IPS-NIHi11 (cell line): ENCODE measurements at places on chromosomes 4 and X.
A peak's percentile ranks its signal among the peaks of the same experiment; 100 is the strongest.

DNA sequence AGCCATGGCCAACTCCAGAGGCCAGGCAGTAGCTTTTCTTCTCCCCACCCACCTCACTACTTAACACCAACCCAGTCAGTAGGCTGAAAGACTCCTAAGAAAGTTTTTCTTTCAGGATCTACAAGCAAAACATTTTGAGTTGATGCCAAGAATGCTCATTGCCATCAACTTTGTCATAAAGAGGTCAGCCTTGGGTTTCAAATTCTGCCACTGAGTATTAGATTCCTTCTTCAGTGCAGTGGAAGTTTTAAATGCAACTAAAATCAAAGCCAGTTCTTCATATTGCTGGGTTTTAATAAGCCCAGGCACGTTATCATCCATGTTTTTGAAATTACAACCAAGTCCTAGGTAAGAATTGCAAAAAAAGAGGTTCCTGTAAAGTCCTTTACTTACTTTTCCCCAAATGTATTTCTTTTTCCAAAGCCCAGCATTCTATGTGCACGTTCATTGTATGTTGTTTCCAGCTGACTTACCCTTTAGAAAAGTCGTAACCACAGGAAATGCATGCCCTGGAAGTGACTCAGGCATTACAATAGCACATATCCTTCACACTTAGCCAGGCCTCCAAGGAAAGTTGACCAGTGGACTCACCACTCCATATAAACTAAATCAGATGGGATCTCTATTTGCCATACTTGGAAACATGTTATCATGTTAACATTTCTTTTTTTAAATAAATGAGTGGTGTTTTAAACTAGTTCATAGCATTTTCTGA, 229.9 kb downstream of the SOX3 start:
- peak; percentile 28 for DNase-seq

- no peak for DNase-seq
Observed at GRCh38 chr4:52799813-52800212, 48.6 kb upstream of the ERVMER34-1 start.

GRCh38 chr4:113270520-113271319, 221.3 kb downstream of the ANK2 start:
- DNase-seq, result no peak

GRCh38 chr4:112473985-112474384, 42.0 kb downstream of the NEUROG2 start:
- DNase-seq, result no peak

DNA sequence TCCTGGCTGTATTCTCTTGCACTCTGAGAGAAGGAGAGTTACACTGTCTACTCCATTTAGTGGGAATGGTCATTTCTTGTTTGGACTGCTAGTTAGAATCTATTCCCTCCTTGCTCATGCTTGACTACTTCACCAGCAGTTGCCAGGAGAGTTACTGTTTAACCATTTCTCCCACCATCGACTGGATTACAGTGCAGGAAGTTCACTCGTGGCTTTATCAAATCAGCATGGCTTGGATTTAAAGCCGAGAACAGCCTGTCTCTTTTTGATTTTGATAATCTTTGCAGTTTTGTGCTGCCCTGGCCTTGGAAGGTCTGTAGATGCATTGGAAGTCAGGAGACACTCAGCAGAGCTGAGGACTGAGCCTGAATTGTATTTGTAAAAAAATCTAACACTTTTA, 3.2 kb downstream of the GBA3 start:
- DNase-seq, result no peak

GRCh38 chr4:138614398-138615142, 372.4 kb upstream of the SLC7A11 start:
- no peak for DNase-seq

GRCh38 chrX:130975947-130976346, 72.9 kb upstream of the ENOX2 start:
- DNase-seq, result peak; percentile 18

GRCh38 chr4:112819729-112820128, 182.8 kb downstream of the LARP7 start:
- DNase-seq, result no peak

- no peak for DNase-seq
Observed at GRCh38 chrX:110045421-110045820, 42.5 kb downstream of the TMEM164 start.

- no peak for DNase-seq
Observed at GRCh38 chr4:165476214-165477098, 97.6 kb downstream of the CPE start.

DNA sequence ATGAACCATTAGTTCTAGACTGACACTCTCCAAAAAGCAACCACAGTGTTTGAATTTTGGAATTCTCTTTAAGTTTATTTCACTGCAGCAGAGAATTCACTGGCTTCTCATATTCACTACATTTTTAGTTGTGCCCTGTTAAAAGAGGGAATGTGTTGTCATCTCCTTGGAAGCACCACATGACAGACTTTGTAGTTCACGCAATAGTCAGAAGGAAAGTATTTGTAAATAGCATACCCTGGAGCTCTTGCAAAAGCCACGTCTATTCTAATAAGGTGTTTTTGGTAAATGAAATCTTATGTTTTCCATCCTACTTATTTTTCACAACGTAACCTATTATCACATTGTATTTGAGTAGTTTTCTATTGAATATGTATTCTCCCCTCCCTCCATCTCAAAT, 25.8 kb downstream of the DOCK11 start:
- no peak for DNase-seq

- DNase-seq, result no peak
Observed at GRCh38 chrX:80120335-80120734, 105.8 kb downstream of the TBX22 start.

DNA sequence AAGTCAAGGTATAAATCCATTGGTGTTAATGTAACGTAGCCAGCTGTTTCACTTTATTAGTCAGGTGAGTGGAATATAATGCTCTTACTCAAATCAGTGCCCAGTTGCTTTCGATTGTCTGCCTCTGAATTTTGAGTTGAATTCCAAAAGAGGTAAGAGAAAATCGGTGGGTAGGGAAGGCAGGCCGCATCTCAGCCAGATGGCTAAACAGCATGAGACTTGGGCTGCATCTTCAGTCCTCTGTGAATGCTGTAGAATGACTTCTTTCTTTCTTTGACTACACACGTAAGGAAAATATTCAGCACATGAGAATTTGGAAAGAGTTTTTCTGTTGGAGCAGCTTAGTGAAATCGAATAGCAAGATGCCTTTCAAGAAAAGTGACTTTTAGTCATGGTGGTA, 49.5 kb downstream of the TSPAN7 start:
- no peak for DNase-seq

GRCh38 chrX:42755815-42756214, 22.1 kb downstream of the PPP1R2C start:
- DNase-seq, result no peak

DNA sequence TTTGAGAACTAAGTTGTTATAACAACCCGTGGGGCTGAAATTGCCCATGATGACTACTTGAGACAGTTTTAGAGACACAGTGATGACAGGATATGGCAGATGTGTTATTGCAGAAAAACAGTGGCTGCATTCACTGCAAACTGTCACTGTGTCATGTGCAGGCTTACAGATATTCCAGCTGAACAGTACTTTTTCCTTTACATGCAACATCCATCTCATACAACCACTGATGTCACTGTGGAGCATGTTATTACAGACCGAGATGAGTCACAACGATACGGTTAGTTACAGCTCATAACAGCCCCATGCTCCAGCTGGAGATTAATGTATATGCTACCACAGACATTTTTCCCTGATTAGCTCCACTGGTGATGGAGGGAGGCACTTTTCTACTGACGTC, 207.4 kb downstream of the TMA16 start:
- DNase-seq, result no peak

DNA sequence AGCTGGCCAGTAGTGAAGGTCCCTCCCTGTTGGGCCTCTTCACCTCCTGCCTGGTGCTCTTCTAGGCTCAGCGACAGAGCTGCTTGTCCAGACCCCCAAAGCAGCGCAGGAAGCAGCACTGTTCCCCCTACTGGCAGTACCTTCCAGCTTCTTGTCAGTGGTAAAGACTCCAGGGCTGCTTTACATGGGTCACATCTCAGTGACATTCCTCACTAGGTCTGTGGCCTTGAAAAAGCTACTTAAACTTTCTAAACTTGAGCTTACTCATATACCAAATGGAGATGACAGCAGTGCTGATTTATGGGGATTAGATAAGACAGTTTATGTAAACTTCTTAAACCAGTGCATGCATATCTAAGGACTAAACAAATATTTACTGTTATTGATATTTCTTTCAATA, 117.3 kb downstream of the FAT4 start:
- DNase-seq, result peak; percentile 57

DNA sequence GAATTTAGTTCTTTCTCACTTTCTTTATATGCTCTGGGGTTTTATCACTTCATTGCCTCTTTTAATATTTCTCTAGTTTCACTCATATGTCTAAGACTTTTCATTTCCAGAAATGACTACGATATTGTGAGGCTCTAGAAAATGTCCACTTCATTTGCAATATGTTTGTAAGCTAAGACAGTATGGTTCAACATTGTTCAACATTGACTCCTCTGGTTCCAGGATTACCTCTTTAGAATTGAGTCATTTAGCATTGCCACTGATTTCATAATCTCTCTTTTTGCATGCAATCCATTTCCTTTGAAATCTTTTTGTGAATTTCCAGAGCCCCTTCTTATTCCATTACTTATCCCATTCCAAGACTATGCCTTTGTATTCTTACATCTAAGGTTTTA, 32.3 kb downstream of the BBS12 start:
- DNase-seq, result no peak

DNA sequence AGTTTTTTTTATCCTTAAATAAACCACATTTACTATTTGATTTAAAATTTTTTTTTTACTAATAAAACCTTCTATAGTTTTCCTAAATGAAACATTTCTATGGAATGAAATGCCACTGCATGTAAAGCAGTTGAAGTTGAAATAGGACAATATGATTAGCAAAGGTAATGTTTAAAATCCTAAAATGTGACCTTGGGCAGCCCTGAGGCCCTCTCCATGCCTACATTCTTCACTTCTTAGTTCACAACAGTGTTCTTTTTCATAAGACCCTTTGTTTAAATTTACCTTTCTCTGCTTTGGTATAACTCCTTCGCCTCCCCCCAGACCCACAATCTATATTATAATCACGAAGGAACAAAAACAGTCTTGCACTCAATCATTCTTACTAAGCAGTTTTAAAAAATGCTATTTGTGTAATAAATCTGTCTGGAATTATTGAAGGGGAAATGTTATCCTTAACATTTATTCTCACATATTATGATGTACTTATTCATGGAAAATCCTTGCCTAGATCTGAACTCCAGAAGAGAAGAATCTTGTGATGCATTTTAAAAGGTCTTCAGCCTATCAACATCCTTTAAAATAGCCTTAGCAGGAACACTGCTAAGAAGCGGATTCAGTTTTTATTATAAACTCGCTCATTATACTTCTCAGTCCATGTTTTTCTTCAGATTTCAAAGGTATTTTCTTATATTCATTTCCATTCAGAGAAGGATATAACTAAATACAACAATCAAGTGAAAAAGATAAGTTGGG, 124.6 kb upstream of the NAP1L5 start:
- DNase-seq, result no peak

GRCh38 chr4:149116806-149117205, 674.6 kb upstream of the NR3C2 start:
- no peak for DNase-seq

GRCh38 chrX:97016106-97016505, 132.4 kb downstream of the RPA4 start:
- no peak for DNase-seq

DNA sequence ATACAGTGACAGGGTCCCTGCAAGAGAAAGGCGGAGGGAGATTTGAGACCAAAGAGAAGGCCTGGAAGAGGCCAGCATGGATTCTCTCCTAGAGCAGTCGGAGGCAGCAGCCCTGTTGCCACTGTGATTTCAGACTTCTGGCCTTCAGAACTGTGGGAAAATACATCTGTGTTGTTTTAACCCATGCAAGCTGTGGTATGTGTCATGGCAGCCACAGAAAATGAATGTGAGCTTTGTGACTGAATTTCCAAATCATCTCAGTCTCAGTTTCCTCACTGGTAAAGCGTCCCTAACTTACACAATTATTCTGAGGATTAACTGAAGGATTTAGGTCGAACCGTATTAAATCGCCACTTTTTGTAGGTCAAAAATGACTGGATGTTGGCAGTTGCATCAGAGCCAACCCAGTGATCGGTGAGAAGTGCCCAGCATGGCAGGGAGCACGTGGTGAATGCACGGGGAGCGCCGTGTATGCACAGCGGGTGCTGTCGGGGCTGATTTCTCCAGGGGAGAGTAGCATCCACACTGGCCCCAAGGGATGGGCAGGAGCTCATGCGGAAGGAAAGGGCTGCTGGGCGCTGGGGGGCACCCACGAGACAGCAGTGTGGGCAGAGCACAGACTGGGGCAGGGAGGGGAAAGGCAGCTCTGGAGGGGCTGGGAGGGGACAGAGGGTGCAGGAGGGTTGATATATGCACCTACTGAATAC, 23.8 kb upstream of the NSG1 start:
- no peak for DNase-seq

DNA sequence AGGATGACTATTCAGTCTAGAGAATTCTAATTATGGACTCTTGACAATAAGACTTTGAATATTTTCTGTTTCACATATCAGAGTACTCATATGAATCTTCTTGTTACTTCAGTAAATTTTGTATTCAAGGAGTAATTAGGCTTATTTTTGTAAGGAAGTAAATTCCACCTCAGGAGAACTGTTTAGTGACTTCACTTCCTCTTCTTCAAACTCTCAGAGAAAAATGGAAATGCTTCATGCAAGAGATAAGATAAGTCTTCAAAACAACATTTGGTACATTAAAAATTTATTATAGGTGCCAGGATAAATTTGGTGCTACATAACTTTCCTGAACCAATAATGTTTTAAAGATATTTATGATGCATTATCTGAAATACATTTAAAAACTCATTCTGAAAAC, 1421.9 kb downstream of the PCDH7 start:
- DNase-seq, result no peak

- DNase-seq, result no peak
Observed at GRCh38 chrX:155874571-155875244, 6.4 kb upstream of the VAMP7 start.

DNA sequence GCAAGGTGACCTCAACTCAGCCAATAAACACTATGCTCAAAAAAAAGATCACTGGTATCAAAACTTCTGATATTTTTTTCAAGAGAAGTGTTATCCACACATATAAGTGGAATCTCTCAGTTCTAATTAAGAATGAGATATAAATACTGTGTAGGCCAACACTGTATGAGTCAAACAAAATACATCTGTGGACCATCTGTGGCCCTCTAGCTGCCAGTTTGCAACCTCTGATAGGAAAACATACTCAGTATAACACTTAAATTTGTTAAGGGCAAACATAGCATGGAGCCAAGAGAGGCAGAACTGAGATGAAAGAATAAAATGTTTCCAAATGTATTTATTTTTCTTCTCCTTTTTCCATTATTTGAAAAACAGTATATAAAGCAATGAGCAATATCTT, 377.3 kb downstream of the ARAP2 start:
- no peak for DNase-seq
